ENCODE measurements at places on chromosomes 6 and 20.
A peak's percentile ranks its signal among the peaks of the same experiment; 100 is the strongest.

DNA sequence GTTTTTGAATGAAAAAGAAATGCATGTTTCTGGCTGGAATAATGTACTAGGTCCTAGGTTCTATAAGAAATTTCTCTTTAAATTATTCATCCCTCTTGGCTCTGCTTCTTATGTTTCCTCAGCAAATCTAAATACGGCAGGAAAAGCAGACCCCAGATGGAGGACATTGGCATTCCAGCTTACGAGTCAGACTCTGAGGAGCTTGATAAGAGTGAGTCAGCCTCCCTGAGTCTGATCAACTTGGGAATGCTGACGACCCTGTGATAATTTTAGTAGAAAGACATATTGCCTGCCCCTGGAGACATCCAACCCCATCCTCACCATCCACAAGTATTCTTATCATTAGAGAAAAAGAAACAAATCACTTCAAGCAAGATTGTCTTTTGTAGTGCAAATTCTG, 509.7 kb upstream of the MARCKS start:
- DNase-seq, result no peak

- DNase-seq, result no peak
Measured at GRCh38 chr6:159082039-159082815, 37.4 kb upstream of the TAGAP start.

DNA sequence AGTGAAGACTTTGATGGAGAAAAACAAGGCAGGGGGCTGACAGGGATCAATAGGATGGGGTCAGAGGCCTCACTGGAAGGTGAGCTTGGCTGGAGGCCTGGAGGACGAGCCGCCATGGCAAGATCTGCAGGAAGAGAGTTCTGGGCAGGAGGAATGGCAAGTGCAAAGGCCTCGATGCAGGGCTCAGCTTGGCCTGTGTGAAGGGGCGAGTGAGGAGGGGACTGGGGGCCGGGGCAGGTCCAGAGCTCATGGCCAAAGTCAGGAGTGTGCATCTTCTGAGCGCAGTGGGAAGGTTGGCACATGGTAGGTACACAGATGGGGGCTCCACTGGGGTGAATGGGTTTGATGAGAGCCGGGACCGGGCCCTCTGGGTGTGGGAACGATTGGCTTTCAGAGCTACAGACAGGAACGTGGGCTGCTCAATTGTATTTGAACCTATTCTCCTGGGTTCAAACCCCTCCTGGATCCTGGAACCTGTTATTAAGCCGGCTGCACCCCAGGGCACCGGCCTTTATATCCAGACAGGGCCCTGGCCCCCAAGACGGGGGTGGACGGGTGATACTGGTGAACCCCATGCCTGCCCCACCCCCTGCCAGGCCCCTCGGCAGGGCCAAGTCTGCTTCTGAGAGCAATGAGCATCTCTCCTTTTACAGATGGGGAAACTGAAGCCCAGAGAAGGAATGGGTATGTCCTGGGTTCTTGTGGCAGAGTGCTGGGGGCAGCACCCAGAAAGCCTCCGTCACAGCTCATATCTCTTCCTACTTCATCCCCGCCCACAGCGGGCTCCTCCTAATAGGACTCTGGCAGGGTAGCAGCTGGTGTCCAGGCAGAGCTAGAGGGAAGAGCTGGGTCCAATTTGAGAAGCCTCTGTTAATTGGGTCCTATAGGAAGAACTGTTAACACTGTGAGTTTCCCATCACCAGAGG, 106.1 kb downstream of the CEBPB start:
- no peak for DNase-seq

DNA sequence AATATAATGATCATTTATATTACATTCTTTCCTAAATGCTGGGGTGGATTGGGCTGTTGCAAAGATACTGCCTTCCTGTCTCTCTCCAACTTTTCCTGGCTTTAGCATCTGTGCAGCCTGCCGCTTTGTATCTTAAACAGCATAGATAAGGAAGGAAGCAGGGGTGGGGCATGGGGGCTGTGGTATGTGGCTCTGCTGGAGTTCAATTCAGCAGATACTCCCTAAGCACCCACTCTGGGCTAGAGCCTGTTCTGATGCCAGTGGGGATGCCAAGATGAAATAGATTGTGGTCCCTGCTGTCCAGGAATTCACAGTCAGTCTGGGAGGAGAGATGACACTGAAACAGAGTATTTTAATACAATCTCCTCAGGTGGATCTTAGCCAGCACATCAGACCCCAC, 56.8 kb downstream of the EIF2S2 start:
- no peak for DNase-seq

DNA sequence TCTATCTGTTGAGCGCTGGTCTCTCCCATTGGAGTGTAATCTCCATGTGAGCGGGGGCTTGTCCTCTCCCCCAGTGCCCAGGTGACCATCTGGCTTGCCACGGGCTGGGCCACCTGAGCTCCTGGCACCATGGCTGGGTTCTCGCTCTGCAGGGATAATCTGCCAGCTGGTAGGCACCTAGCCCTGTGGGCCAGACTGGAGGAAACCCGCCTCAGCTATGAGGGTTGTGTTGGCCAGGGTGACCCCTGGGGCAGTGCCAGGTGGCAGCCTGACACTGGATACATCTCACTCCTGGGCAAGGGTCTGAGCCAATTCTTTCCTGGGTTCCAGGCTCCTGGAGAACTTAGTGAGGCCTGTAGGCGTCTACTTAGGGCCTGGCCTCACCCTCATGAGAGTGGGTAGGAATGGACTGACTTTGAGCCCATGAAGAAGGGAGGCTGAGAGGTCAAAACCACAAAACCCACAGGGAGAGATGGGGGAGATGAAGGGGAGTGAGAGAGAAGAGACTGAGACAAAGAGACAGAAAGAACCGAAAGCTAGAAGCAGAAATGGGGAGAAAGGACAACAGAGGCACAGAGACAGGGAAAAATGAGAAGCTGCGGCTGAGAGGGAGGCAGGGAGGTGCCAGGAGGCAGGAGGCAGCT, 5.8 kb upstream of the SLC52A3 start:
- no peak for DNase-seq

GRCh38 chr6:143060806-143061596, at the start of gene AIG1:
AIG1 (plus strand) TSS chr6:143060889; CDS start chr6:143060926, 37 bp downstream.
- DNase-seq, result peak; percentile 58

DNA sequence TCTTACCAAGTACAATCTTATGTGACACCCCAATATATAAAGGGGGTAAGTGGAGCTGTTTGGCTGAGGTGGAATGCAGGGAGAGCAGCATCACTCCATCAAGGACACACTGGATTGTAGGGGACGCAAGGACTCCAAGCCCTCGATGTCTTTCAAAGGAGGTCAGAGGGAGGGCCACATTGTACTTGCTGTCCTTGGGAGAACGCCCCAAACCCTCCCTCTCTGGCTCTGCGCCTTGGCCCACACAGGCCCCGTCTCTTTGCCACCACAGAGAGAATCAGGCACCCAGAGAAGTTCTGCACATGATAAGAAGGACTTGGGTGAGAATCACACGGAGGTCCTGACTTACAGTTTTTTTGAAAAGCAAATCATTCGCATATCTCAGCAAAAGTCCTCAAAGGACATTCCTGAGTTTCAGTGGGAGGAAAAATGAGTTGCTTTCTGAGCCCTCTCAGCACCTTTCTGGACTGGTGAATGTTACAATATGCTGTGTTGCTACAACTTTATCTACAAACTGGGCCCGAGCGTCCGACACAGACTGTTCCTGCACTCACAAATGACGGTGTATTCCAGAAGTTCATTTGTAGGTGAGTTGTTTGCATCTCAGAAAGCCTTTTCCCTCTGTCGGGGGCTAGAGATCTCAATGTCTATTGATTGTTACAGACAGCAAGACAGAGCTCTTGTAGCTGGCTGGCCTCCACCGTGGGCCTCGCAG, 92.5 kb upstream of the AKAP12 start:
- no peak for DNase-seq

Measured in stimulated activated CD4-positive, alpha-beta T cell treated with anti-CD3 and anti-CD28 coated beads, Interleukin-1b, Interleukin-23, amount 100 ng/mL, for 4 hours (primary cell).